ENCODE measurements at places on chromosomes 1 and 21.

- no peak for DNase-seq
These were observed 136.0 kb downstream of the PLXNA2 start for GRCh38 chr1:208108213-208108608.

DNA sequence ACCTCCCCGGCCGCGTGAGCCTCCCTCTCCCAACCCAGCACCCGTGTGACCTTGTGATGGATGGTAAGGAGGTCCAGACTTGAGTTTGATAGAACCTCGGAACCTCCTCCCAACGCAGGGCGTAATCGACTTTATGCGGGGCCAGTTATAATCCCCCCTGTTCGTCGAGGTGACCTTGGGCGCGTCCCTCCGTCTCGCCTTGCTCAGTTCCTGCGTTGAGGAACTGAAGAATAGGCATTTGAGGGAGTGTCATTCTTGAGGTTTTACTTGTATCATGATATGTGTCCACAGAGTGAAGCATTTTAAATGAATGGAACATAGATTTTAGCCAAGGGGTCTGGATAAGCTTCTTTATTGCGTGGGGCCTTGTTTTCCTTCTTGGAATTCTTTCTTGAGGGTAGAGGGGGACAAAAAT lies 433 bp downstream of the TIMM17A start:
- DNase-seq: no peak

- DNase-seq: no peak
These were observed 164.4 kb upstream of the PALMD start for GRCh38 chr1:99481391-99481996.

GRCh38 chr1:3313576-3313950 lies 140.9 kb upstream of the ARHGEF16 start:
- DNase-seq: no peak
